AG10803 (cell line): ENCODE measurements at places on chromosomes 6 and 20.

DNA sequence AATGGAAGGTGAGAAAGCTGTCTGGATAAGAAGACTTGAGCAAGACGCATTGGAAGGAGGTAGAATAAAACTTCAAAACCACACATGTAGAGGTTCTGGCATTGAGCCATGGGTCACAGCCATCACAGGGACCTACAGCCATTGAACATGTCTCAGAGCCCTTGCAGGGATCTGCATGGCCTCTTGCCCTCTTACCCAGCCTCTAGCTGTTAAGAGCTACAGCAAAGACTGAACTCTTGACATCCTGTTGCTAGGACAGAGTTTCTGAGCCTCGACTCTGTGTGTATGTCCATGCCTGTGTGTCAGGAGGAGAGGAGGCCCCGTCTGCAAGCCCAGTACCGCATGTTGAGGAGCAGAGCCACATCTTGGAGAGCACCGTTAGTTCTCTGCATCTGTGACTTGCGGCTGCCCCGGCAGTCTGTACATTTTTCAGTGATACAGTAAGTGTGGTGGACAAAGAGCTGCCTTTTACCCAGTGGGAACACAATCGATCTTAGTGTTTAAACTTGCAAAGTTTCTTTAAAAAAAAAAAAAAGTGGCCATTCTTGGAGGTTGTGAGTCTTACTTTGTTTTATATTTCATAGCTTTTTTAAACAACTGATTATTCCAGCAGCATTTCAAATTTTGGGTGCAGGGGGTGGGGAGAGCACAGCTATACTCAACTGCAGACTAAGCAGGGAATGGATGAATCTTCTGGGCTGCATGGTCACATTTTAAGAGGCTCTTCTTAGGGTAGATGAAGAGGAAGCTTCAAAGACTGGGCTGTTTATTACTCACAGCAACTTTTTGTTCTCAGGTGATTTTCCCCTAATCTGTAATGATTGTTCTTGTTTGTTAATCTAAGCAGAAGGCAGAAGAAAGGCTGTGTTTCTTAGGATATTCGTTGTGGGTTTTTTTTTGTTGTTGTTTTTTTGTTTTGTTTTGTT lies 88.5 kb downstream of the TBC1D7 start:
- DNase-seq, result peak; percentile 9

GRCh38 chr20:49749625-49750024 lies 35.9 kb upstream of the B4GALT5 start:
- no peak for DNase-seq

DNA sequence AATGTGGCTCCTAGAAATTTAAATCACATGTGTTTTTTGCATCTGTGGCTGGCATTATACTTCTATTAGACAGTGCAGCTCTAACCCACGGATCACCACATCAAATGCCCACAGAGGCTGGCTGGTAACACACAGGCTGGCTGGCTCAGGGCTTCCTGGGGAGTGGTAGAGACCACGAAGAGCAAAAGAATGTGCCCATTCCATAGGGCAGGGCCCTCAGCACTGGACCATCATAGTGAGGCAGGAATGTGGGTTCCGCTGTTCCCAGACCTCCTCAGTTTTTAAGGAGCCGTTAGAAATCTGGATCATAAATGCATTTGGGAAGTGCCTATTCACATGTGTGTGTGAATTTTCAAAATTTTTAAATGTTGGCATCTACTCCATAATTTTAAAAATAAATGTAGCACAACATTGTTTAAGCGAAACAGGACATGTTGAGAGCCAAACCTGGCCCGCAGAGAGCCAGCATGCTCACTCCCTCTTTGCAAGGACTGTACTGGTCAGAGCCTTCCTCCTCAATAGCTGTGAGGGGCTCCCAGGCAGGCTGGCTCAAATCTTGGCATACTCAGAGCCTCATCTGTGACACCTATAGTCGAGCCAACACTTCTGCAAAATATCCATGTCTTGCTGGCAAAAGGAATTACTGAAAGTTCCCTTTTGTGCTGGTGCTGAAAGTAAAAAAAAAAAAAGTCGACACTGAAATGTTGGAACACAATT lies 190.5 kb downstream of the FNDC1 start:
- DNase-seq, result no peak

DNA sequence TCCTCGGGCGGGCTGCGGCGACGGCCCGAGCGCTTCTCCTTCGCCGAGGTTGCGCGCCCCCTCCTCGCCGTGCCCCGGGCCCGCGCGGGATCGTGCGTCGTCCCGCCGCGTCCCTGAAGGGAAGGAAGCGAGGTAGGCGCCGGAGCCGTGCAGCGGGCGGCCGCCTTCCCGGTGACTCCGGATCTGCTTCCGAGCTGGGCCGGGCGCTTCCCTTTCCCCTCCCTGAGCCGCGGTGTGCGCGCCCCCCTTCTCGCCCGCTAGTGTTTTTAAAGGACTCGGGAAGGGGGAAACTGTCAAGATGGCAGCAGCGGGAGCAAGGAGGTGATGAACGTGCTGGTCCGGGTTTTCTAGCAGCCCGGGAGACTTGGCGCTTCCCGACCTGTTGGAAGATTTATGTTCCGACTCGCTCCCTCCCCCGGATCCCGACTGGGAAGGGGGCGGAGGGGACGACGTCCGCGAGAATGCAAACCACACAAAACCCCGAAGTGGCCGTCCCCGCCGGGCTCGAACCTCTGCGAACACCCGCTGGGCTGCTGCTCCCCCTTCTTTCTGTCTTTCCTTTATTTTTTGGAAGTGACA lies 744 bp upstream of the FOXO3 start:
- DNase-seq, result peak; percentile 81

DNA sequence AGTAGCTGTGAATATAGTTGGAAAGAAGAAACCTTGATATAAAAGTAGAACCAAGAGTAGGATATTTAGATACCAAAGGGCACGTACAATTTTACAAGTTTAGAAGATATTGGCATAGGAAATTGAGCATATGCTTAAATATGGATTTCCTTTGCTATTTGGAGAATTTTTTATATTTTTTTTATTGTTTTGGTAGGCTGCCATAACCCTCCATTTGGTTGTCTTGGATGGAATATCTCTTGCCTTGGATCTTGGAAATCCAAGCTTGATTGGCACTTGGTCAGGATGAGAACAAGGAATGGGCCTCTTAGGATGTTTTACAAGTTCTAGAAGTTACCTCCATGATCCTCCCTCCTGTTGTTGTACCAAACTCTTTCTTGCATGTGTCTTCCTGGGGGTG lies 297.1 kb downstream of the PRL start:
- DNase-seq, result no peak

DNA sequence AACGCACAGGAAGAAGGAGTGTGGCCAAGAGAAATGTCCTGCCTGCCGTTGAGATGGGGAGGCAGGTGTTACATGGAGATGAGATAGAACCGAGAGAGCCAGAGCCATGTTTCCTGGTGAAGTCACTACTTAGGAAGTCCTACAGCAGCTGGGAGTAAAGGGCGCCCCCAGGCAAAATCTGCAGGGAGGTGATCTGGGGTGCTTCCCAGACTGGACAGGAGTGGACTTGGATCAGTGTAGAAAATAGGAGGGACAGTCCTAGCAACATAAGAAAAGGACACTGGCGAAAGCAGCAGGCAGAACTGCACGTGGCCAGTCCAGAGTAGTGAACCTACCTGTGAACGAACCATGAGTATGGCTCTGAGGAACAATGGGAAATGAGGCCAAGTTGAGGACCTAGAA lies 85.3 kb downstream of the CD164 start:
- no peak for DNase-seq

DNA sequence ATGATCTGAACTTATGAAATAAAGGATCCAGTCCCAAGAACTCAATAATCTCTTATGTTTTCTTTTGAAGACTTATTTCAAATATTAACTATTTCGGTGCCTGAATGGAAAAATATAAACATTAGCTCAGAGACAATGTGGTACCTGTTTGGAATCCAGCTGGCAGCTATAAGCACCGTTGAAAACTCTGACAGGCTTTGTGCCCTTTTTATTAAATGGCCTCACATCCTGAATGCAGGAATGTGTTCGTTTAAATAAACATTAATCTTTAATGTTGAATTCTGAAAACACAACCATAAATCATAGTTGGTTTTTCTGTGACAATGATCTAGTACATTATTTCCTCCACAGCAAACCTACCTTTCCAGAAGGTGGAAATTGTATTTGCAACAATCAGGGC lies 4.4 kb upstream of the KIAA0319 start:
- DNase-seq, result no peak

- DNase-seq, result no peak
Observed at GRCh38 chr6:73481969-73482368, 20.4 kb downstream of the MTO1 start.
